ENCODE measurements at places on chromosomes 4 and X.

DNA sequence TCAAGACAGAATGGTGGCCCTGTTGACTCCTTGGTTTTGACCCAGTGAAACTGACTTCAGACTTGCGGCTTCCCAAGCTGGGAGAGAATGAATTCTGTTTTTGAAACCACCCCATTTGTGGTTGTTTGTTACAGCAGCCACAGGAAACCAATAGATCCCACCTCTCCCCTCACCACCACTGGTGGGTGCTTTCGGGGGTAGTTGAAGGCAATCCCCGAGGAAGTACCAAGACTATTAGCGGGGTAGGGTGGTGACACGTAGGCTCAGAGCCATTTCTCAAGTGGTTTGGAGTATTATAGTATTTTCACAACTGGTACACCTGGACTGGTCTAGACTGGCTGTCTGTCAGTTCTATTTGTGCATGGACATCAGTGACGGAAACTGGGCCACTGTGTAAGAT is 189.1 kb upstream of the RBPJ start:
- DNase-seq = peak; percentile 34

DNA sequence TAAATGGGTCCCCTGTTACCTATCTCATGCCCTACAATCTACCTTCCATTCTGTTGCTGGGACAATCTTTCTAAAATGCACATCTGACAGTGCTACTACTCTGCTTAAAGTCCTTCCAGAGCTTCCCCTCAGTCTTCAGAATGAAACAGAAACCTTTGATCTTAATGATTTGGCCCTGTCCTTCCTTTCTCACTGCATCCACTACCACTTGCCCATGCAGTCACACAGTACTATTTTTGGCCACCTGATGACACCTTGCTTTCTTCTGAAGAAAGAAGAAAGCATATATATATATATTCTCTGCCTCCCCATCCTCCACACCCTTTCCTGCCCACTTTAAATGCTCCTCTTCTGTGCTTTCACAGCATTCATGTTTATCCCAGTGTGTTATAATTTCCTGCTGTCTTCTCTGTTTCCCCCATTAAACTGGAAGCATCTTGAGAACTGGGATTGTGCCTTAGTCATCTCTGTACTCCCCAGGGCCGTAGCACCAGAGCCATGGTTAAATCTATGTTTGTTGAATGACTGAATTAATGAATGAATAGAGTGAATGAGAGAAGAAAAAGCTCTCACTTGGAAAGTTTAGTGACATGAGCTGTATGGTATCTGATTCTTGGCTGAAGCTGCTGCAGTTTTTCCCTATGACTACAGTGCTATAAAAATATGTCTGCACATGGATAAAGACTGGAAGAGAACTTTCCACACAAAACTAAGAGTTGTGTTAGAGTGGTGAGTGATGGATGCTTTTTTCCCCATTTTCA is 56.2 kb downstream of the RTL9 start:
- DNase-seq = no peak

- DNase-seq = no peak
These were observed 3.8 kb downstream of the SCML1 start for GRCh38 chrX:17741123-17741511.

DNA sequence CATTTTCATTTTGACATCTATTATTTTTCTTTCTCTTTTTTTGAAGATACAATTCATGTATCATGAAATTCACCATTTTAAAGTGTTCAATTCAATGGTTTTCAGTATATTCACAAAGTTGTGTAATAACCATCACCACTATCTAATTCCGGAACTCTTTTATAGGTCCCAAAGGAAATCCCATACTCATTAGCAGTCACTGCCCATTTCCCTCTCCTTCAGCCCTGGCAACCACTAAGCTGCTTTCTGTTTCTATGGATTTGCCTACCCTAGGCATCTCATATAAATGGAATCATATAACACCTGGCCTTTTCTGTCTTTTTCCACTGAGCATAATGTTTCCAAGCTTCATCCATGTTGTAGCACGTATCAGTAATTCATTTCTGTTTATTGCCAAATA is 3.2 kb upstream of the FGF2 start:
- DNase-seq = no peak

DNA sequence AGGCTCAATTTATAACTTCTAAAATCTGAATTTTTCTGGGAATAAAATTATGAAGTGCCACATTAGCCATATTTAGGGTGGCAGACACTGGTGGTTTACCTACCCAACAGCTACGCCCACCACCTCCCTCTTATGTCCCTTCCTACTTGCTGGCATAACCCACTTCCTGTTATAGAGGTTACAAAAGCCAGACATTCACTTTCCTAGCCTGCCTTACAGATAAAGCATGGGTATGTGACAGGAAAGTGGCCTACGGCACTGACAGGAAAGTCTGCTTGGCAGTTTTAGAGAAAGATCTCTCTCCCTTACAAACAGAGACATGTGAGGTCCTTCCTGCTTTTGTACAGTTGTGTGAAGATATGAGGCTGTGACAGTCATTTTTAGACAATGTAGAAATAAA is 12.4 kb downstream of the DDX53 start:
- no peak for DNase-seq

DNA sequence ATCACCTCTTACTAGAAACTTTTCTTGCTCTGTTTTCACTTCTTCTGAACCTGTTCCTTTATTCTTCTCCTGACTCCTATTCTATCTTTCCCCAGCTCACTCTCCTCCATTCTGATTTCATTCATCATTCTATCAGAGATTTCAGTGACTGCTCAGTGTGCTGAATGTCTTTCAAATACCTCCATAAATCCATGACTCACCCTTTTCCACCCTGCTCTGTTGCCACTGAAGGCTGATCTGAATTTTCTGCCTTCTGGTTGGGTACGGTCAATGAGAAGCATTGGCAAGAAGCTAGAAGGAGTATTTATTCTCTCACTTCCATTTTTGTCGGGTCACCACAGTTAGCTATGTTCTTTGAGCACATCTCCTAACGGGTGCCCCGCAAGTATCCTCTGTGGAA is 265.9 kb downstream of the CBLL2 start:
- DNase-seq = no peak

DNA sequence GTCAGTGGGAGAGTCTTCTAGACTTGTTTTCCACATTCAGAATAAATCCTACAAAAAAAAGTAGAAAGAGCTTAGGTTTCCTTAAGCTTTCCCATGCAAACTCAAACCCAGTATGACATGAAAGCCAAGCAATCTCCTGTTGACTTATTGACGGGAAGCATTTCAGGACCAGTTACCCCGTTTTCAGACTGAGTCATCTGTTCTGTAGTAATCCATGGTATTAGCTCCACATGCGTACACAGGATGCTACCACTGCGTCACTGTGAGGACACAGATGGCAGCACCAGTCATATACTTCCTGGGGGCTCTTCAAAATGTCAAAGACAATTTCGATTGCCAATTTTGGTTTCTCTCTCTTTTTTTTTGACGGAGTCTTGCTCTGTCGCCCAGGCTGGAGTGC is 224.9 kb upstream of the MAD2L1 start:
- DNase-seq = no peak

- no peak for DNase-seq
These were observed 36.4 kb downstream of the DHX15 start for GRCh38 chr4:24547979-24548378.

GRCh38 chr4:55435141-55435841 is 39.5 kb downstream of the TMEM165 start:
- DNase-seq = no peak

DNA sequence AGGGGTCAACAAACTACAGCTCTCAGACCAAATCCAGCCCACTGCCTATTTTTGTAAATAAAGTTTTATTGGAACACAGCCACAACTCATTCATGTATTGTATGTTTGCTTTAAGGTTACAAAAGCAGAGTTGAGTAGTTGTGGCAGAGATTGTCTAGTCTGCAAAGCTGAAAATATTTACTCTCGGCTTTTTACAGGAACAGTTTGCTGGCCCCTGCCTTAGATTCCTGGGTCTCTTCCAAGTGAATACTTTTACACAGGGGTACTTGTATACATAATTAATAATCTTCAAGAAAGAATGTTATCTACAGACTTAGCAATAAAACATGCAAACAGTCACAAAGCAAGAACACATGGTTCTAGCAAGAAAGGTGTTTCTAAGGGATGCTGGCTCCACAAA is 154.2 kb downstream of the AMELX start:
- DNase-seq = no peak

GRCh38 chr4:1714303-1715001 is 2.3 kb upstream of the SLBP start:
- no peak for DNase-seq

- DNase-seq = no peak
These were observed 48.1 kb upstream of the PLK4 start for GRCh38 chr4:127832585-127832984.

DNA sequence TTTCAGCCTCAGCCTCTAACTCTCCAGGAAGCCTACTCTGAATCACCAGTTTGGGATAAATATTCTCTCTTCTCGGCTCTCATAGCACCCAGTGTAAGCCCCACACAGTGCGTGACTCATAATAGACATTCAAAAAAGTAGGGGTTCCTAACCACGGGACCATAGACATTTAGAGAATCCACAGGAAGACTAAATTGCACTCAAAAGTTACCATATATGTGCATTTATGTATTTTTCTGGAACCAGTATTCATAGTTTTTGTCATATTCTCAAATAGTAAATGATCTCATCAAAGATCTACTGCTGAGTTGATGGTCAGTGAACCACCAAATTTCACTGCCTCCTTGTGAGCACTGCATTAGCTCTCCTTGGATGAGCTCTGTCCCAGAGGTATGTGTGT is 625.7 kb downstream of the SMARCA1 start:
- no peak for DNase-seq

DNA sequence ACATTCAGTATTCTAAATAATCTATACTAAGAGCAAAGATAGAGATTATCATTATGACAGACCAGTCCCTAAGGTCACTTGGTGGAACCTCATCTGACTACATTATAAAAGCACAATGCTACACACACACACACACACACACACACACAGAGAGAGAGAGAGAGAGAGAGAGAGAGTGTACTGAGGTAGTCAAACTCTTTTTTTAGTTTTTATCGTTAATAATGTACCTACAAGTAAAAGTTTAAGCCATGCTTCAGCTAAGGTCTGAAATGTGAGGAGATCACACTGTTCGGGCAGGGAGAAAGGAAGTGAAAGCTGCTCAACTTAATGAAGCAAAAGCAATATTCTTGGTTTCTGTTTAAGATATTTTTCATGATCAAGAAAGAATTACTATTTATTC is 75.8 kb upstream of the CCDC160 start:
- DNase-seq = no peak

DNA sequence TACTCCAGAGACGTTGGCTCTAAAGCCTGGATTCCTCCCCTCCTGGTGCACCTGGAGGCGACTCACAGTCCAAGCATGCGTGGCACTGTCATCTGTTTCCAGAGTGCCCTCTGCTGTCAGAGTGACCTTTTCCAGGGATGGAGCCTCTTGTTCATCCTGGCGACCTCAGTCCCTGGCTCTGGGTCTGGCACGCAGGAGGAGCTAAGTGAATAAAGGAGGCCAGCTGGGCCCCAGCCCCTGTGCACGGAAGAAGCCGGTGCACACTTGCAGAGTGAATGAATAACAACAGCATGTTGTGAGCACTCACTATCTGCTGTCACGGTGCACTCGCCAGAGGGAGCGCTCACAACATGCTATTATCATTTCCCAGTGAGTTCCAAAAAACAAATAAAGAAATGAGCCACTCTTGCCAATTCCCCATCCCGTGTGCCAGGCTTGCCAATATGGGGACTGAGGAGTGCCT is 27.8 kb upstream of the PSAPL1 start:
- DNase-seq = no peak

GRCh38 chrX:130119312-130119898 is 9.1 kb upstream of the ELF4 start:
- DNase-seq = no peak

DNA sequence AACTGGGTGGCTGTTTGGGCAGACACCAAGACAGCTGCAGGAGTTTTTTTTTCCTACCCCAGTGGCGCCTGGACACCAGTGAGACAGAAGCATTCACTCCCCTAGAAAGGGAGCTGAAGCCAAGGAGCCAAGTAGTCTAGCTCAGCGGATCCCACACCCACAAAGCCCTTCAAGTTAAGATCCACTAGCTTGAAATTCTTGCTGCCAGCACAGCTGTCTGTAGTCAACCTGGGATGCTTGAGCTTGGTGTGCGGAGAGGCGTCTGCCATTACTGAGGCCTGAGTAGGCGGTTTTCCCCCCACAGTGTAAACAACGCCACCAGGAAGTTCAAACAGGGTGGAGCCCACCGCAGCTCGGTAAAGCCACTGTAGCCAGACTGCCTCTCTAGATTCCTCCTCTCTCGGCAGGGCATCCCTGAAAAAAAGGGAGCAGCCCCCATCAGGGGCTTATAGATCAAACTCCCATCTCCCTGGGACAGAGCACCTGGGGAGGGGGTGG is 171.4 kb downstream of the ARHGEF9 start:
- DNase-seq = no peak

Measured in stimulated activated CD8-positive, alpha-beta memory T cell treated with anti-CD3 and anti-CD28 coated beads, Interleukin-4, amount 100 ng/mL, for 4 hours (primary cell).